ENCODE measurements at places on chromosomes 3 and 15. TPM values are rescaled to one million over a fixed set of nuclear protein-coding genes. Genes with fewer than 3 reads are reported as not detected.

DNA sequence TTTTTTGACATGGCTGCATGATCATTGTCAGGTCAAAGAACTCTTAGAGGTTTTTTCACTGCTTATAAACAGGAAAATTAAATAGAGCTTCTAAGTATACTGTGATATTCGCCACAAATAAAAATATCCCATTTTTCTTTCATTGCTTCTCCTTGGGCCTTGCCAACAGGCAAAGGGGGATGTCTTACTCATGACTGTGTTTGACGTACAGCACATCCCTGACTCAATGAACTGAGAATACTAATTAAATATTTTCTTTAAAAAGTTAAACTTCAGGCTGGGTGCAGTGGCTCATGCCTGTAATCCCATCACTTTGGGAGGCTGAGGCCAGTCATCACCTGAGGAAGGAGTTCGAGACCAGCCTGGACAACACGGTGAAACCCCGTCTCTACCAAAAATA, 41.4 kb upstream of the CCDC80 start:
- no peak overlapping the region for H3K4me3 ChIP-seq
- no peak for DNase-seq
- peaks cover 7% of the 10 kb centered on the region for H3K4me1 ChIP-seq
- H3K27ac ChIP-seq = no peak overlapping the region
- no peaks in the 10 kb centered on the region for H3K27me3 ChIP-seq

The FILIP1L gene
- total RNA-seq = 0.22 TPM

The CPLX3 gene
- not detected for total RNA-seq

DNA sequence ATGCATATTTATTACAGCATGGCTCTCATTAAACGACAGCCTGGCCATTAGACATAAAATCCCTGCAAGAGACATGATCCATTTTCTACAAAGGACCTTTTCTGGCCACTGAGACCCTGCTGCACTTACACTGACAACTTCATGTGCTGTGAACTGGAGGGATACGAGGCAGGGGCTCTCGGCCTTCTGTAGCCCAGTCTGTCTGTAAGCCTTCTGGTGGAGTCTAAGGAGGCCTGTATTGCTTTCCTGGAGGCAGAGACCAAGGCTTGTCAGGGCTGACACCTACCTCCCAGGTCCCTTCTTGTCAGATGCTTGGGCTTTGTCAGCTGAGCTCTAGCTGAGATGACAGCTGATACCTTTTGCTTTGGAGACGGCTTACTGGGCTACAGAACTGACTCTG, 776.9 kb upstream of the ARPP21 start:
- H3K27me3 ChIP-seq = no peaks in the 10 kb centered on the region
- no peak overlapping the region for H3K27ac ChIP-seq
- H3K4me3 ChIP-seq = no peak overlapping the region
- H3K36me3 ChIP-seq = no peaks in the 10 kb centered on the region
- peaks cover 4% of the 10 kb centered on the region for H3K4me1 ChIP-seq
- DNase-seq = no peak

DNA sequence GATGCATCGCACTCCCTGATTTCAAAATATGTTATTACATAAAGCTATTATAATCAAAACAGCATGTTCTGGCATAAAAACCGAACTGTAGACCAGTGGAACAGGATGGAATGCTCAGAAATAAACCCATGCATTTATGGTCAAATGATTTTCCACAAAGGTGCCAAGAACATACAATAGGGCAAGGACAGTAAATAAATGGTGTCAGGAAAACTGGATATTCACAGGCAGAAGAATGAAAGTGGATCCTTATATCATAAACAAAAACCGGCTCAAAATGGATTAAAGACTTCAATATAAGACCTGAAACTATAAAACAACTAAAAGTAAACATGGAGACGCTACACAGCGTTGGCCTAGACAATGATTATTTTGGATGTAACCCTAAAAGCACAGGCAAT, 22.6 kb downstream of the USP50 start:
- no peak for DNase-seq
- no peaks in the 10 kb centered on the region for H3K36me3 ChIP-seq
- no peak overlapping the region for H3K27ac ChIP-seq
- H3K4me3 ChIP-seq = no peak overlapping the region
- no peaks in the 10 kb centered on the region for H3K27me3 ChIP-seq

- H3K27me3 ChIP-seq = no peaks in the 10 kb centered on the region
- H3K4me3 ChIP-seq = no peak overlapping the region
- H3K36me3 ChIP-seq = peaks cover 14% of the 10 kb centered on the region
- DNase-seq = no peak
- H3K27ac ChIP-seq = no peak overlapping the region
Observed at GRCh38 chr3:66261355-66261754, 40.6 kb downstream of the SLC25A26 start.

All from H9 (cell line).